LoVo (cell line): ENCODE measurements at places on chromosomes 12 and 14.

GRCh38 chr12:89160716-89161123 is 191.6 kb downstream of the DUSP6 start:
- no peak for DNase-seq

GRCh38 chr14:77092676-77093075 is 5.4 kb upstream of the CIPC start:
- DNase-seq = no peak

DNA sequence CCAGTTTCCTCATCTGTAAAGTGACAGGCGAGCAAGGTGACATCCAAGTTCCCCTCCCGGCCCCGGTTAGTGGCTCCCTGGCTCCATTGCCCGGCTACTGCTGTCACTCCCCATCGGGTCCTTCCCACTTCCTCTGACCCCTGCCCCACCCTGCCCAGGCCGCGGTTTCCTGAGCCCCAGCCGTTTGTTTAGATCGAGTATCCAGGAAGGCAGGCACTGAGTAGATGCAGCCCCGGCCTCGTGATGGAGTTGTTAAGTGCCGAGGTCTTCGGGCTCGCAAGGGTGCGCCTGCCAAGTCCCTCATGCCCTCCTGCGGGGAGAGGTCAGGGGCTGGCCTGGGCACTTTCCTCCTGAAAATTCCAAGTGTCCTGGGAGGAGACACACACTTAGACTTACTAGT is 55.4 kb downstream of the TEAD4 start:
- DNase-seq = no peak

GRCh38 chr14:40694023-40694422 is 912.7 kb upstream of the LRFN5 start:
- DNase-seq = no peak

- no peak for DNase-seq
Observed at GRCh38 chr14:75340921-75341320, 62.3 kb downstream of the FOS start.

DNA sequence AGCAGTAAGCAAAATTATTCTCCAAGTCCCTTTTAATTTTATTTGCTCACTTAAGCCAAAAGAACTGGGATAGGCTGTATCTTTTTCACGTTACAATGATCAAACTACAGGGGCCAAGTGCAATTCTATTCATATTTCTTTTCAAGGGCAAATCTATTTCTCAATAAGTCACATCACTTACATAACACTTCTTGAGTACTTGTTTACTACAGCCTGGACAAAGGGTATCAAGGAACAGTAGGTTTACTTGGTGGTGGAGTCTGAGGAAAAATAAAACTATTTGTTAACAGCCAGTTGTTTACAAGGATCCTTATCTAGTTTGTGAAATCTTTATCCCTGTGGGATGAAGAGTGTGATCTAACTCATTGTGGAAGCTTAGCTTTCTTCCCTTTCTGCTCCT is 72.1 kb downstream of the PDE3A start:
- DNase-seq = no peak

DNA sequence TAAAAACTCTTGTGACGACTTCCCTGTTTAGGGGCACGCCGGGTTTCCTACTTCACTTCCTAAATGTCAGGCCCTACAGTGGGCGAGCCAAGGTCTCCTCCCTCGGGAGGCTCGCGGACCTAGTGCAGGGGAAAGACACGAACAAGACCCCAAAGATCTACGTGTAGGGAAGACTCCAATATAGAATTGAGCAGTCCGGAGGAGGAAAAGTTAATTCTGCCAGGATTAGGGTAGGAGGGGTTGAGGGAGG is 564 bp downstream of the ATXN3 start:
- DNase-seq = peak; percentile 47

- DNase-seq = no peak
Observed at GRCh38 chr14:52079239-52079959, 10.5 kb upstream of the NID2 start.
